ENCODE measurements at places on chromosomes 5 and 9.

GRCh38 chr5:96717874-96718273, 55.7 kb downstream of the CAST start:
- no peak for DNase-seq

GRCh38 chr5:21895766-21896350, 957.3 kb downstream of the CDH12 start:
- no peak for DNase-seq

DNA sequence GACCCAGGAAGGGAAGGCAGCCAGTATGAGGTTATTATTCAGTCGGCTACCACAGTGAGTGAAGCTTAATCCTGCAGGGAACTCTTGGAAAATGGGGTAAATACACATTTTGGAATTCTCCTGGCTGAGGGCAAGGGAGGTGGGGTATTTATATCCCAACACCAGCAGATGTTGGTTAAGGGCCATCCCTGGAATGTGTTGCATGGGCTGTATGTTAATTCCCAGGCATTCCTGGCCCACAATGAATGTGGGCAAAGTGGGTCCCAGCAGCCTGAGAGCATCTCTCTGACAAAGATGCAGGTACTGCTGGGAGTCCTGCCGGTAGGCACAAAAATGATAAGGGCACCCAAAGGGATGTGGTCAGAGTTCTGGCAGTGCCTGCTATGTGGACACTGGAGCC, 2.9 kb upstream of the GPRIN1 start:
- no peak for DNase-seq

GRCh38 chr5:134132372-134133187, 18.1 kb downstream of the TCF7 start:
- DNase-seq: no peak

DNA sequence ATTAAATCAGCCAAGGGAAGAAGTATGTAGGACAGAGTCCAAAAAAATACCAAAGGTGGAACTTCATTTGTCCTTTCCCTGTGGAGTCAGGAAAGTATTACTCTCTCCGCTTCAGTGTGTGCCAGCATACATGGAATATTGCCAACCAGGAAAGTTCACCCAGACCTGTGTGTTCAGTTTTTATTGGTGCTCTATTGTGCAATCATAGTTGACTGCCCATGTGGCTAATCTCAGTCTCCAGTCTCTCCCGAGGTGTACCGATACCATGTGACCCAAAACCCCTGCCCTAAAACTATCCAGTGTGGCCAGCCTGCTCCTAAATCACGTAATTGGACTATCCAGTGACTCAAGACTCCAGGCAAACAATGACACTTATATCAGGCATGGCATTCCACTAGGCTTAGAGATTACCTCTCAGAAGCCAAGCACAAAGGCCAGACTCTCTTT, 38.8 kb downstream of the NFX1 start:
- DNase-seq: no peak

DNA sequence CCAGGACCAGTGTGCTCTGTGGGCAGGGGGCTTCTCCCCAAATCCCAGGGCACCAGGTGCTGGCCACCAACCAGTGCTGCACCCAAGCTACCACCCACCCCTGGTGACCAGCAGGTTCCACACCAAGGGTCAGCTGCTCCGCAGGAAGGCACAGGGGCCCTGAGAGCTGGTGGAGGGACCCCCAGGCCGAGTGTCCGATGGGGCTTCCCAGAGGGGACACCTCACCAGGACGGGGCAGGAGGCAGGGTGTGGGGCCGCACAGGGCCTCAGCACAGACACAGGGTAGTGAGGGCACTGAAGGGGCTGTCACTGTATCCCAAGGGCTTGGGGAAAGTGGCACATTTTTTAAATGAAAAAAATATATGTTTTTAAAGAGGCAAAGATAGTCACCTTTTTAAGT, 18.1 kb downstream of the LCN9 start:
- no peak for DNase-seq

- DNase-seq: no peak
Measured at GRCh38 chr9:72134801-72135200, 14.4 kb upstream of the GDA start.

DNA sequence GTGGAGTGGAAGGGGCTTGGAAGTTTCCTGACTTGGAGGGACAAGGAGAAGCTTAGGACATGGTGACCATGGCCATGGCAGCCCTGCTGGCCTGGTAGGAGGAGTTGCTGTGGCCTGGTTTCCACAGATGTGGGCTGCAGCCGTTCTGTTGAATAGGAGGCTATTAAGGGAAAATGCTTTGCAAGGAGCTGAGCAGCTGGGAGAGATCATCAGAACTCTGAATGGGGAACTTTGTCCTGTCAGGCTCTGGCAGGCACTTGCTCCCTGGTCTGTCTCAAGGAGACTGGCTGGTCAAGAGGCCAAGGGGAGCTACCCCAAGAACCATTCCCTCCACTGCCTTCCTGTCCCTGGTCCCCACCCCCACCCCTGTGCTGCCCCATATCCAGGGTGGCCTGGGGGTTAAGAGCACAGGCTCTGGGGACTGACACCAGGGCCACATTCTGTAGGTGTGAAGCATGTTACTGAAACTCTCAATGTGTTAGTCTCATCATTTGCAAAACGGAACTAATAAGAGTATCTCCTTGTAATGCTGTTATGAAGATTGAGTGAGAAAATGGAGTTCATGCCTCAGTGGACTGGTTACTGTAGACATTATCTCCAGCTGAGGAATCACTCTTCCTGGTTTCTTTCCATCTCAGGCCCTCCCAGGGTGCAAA, 84.0 kb upstream of the ARAP3 start:
- DNase-seq: no peak

- DNase-seq: no peak
Measured at GRCh38 chr5:154498591-154498990, 20.6 kb upstream of the HAND1 start.

DNA sequence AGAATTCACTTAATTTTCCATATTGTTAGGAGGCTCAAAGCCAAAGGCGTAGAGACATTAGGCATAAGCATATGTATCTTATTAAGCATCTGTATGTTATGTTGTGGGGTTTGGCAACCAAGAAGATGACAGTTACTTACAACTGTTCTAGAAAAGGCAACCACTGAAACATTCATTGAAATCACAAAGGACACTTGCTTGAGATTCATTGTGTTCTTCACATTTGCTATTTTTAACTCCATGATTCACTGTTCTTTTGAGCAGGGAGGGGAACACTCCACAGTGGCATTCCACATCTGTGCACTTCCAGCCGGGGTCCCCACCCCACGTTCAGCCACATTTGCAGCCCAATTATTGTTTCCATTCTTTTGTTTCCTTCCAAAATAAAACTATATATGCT, 107.1 kb downstream of the PALM2AKAP2 start:
- DNase-seq: no peak

DNA sequence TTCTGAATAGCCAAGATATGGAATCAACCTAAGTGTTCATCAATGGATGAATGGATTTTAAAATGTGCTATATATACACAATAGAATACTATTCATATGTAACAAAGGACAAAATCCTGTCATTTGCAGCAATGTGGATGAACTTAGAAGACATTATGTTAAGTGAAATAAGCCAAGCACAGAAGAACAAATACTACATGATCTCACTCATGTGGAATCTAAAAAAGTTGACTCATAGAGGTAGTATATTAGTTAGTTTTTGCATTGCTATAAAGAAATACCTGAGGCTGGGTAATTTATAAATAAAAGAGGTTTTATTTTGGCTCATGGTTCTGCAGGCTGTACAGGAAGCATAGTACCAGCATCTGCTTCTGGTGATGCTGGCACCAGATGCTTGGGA, 8.1 kb downstream of the CATSPER3 start:
- no peak for DNase-seq
